ENCODE measurements at places on chromosomes 2 and 18.

DNA sequence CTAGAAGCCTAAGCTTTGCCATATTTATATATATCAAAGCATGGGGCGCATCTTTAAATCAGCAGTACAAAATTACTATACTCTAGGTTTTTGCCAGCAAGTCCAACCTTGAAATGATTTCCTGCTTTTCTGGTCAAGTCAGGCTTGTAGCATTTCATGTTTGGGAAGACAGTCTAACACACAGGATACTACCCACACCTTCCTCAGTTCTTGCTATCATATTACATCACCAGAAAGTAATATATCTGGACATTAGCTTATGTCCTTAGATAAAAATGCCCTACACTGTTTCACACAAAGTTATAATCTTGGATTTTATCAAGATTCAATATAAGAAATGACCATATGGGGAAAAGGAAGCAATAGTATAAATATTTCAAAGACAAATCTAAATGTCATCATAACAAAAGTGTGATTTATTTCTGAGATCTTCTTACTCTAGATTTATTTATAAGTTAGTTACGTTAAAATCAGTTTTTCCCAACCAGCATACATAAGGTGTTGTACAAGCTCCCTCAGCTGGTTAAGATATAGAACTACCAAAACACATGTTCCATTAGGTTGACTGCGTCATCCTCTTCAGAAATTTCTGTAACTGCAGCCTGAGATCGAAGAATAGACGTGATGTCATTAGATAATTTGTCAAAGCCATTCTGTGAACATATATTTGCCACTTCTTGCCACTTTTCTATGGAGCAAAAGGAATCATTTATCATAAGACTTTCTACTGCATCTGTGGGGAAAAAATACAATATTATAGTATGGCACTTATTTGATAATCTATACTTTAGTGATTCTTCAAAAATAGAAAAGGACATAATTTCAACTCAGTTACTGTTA is 56.6 kb downstream of the CLHC1 start:
- DNase-seq = no peak

- no peak for DNase-seq
These were observed 43.6 kb downstream of the POLE4 start for GRCh38 chr2:75002007-75002406.

DNA sequence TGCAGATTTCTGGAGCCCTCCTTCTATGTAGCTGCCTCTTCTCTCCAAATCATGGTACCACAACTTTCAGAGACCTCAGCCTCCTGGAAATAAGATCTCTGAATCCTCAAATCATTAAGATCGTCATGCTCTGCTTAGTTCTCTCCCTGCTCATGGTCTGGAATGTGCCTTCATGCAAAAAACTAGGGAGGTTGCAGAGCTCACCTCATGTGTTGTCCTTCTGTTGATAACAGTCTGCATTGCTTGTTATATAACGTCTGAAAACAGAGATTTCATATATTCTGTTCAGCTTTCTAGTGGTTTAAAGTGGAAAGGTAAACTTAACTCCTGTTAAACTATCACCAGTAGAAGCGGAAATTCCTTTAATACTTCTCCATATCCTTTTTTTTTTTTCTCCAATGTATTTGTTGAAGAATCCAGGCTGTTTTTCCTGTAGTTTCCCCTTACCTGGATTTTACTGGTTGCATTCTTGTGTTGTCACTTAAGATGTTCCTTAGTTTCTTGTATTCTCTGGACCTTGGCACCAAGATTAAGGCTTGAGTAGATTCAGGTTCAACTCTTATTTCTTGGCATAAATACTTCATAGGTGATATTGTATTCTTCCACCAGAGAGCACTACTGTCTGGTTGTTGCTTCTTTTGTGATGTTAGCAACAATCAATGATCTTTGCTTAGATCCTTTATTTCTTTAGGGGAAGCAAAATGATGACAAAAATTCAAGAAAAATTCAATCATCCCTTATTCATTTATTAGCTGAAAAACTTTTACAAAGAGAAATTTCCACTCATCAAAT is 211.3 kb downstream of the LOXHD1 start:
- no peak for DNase-seq

DNA sequence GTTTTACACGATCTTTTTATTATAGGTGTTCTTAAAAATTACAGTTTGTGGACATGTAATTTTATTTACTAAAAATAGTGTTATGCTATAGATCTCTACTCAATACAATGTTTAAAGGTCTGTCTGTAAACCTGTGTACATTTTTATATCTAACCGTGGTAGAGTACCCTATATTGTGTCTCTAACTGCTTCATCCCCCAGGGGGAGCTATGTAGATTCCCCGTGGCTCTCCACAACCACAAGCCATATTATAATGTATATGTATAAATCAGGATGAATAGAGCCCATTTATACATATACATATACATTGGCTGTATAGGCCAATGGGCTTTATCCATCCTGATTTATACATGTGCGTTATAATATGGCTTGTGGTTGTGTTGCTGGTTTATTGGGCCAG is 59.4 kb downstream of the ADAM23 start:
- no peak for DNase-seq

DNA sequence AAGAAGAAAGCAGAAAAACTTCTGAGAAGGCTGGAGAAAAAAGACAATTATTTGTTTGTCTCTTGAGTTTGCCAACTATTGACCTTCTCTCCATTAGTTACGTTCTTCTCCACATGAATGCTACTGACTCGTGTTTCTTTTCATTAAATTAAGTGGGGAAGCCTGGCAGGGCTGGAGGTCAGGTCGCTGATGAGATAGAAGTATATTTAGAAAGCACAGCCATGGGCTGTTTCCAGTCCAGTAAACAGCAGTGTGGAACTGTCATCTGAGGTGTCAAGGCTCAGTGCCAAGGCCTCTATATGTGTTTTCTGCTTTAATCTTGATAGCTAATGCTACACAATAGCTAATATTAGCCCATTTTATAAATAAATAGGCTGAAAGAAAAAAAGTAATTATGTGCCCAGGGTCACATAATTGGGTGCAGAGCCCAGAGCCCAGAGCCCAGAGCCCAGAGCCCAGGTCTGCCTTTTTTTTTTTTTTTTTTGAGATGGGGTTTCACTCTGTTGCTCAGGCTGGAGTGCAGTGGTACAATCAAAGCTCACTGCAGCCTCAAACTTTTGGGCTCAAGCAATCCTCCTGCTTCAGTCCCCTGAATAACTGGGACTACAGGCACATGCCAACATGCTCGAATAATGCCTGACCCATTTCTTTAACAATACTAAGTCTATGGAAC is 6.3 kb downstream of the MSGN1 start:
- no peak for DNase-seq

- DNase-seq = no peak
These were observed 39.1 kb downstream of the OSBPL6 start for GRCh38 chr2:178233428-178233827.

- DNase-seq = no peak
These were observed 124.6 kb upstream of the CD302 start for GRCh38 chr2:159922563-159922962.

GRCh38 chr2:106160786-106161261 is 33.3 kb downstream of the UXS1 start:
- no peak for DNase-seq

GRCh38 chr2:3009005-3009404 is 368.6 kb downstream of the EIPR1 start:
- no peak for DNase-seq

- DNase-seq = no peak
These were observed at the start of gene CHRND for GRCh38 chr2:232525791-232526371. CHRND (plus strand) TSS chr2:232526160; CDS start chr2:232526216, 56 bp downstream.

DNA sequence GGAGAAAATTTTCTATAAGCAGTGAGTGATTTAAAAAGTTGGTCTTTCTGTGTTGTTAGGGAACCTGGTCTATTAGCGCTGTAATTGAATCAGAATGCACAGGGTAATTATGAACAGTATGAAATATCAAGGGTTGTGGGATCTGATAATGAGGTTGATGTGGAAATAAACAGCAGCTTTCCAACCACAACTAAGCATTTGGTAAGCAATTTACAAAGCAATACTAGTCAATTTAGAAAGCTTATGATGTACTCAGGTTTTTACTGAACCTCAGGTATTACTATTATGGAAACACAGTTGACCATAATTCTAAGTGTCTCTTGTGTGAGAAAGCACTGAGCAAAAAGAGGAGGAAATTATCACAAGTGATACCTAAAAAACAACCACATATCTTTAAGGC is 11.0 kb upstream of the SMCHD1 start:
- DNase-seq = no peak
